ENCODE measurements at places on chromosomes 11 and 22.

DNA sequence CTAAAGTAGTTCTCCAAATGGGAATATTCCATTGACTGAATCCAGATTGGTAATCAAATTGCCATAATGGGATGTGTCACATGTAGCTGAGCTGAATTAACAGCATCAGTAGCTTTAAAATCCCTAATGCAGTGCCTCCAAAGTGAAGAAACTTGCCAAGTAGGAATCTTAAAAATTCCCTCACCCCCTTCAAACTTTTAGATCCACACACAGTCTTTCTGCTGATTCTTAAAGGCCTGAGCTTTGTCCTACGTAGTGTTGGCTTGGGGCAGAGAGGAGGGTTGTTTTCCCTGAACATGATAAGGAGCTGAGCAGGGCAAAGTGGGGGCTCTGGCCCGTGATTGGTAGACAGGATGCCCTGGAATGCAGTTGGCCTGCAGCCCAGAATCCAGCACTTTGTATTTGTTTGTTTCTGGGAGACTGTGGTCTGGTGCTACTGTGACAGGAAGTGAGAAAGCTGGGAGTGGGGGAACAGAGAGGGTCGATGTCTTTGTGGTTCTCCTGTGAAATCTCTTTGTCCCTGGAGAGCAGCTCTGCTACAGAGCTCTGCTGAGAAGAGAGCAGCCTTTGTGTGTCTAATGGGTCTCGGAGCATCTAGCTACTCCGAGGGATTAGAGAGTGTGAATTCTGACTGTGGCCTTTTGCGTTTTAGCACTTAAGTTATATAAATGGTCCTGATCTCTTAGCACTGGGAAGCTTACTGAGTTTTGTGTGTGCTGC, 16.9 kb downstream of the CTNND1 start:
- peak; percentile 95 for DNase-seq

DNA sequence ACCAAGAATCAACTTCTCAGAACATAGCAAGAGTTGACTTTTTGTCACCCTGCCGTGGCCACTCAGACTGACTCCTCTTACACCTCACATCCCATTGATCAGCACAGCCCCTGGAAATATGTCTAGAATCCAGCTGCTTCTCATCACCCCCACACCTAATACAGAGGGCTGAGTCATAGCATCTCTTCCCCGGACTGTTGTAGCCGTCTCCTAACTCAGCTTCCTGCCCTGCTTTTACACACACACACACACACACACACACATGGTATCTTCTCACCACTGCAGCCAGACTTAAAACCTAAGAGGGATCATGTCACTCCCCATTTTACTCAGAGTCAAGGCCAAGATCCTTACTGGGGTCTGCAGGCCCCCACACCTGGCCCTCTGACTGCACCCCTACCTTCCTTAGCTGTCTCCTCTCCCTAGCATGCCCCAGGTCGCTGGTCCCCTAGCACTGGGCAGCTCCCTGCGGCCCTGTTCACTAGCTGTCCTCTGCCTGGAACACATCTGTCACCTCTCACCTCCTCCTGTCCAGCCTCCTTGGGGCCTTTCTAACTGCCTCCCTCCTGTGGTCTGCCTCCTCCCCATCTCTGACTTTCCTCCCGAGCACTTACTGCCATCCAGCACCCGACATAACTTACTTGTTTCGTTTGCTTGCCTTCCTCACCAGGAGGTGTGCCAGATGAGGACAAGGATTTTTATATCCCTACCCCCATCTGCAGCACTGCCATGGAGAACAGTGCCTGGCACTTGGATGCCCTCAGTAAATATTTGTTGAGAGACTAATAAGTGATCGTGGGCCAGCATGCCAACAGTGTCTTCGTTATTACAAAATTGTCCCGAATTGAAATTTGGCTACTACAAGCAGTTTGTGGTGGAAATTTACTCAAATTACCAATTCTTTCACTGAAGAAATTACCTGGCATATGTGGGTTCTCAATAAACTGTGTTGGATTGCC, 61.9 kb downstream of the BMAL1 start:
- peak; percentile 79 for DNase-seq

DNA sequence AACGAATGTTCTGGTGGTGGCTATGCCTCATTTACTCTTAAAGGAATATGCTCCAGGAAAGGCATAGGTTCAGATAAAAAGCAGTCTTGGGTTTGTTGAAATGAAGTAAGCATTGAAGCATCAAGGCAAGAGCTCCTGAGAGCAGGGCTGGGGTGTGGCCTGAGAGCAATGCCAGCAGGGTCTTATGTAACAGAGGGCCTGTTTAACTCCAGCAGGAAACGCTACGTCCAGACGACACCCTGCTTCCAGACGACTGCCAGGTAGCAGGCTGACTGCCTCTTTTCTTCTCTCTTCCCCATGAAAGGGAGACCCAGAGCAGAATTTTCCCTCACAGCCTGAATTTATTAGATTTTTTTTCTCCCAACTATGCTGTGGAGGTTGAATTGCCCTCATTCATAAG, 127.2 kb upstream of the SLC5A12 start:
- DNase-seq: no peak

GRCh38 chr11:78595436-78596130, 20.9 kb upstream of the NARS2 start:
- no peak for DNase-seq

DNA sequence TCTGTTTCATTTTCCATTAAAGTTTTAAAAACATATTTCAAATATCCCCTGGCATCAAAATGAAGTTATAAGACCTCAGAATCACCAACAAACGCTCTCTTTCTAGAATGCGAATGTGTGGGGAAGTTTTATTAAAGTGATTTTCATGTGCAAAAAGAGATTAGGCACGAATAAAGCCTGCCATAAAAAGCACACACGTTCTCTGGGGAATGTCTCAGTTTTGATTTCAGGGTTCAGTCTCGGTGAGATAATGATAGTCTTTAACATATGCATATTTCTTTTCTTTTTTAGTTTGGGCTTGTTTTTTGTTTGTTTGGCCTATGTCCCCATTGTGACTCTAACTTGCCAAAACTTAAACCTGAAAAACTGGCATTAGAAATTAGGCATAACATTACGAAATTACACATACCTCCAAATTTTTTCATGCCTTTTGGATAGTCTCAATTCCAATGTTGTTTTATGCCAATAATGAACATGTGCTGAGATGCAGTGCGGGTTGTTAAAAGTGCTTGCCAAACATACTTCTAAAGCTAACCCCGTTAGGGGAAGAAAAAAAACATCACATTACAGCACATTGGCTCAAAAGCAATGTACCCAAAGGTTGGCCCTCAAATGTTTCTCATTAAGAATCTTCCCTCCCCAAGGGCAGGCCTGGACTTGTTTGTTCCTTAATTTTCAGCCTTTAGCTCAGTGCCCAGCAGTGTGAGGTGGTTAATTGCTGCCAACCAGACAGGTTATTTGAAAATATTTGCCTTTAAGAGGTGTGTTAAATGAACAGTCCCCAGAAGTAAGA, 33.2 kb upstream of the FBLN1 start:
- no peak for DNase-seq

DNA sequence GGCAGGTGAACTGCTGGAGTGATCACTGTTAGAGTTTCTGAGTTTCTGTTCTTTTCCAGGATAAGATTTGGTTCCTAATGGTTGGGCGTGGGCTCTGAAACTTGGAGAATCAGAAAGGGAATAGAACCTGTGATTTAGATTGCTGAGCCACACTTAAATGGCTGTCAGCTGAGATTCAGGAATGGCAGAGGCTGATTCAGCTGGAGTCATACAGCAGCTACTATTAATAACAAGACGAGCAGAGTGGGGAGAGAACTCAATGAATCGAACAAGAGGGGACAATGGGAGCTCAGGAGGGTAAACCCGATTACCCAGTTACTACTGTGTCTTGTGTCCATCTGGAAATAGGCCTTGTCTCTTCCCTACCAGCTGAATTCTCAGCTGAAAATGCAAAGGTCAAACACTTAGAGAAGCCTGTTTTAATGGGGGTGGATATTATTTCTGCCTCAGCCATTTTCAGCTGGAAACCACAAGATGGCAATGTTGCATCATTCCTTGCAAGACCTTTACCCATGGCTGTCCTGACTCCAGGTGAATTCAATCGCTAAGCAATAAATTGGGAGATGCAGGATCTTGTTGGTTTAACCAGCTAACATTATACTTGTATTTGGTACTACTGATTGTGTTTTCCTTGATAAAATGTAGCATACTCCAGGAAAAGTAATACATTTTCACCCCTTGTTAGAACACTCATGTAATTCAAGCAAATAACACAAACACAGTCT, 104.5 kb upstream of the RAG2 start:
- peak; percentile 16 for DNase-seq

DNA sequence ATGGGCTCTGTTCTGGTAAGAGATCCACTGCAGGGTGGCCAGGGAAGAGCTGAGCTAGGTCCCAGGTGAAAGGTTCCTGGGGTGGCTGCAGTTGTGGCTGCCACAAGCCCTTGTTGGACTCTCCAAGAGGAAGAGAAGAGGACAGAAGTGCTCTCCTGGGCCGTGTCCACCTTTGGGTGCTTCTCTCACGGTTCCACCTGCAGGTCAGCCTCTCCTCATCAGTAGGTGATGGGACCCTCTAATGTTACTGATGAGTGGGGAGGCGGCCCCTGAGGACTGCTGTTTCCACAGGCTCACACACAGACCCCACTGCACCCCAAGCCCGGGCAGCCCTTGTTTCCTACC, 804.9 kb downstream of the BRD1 start:
- DNase-seq: no peak

DNA sequence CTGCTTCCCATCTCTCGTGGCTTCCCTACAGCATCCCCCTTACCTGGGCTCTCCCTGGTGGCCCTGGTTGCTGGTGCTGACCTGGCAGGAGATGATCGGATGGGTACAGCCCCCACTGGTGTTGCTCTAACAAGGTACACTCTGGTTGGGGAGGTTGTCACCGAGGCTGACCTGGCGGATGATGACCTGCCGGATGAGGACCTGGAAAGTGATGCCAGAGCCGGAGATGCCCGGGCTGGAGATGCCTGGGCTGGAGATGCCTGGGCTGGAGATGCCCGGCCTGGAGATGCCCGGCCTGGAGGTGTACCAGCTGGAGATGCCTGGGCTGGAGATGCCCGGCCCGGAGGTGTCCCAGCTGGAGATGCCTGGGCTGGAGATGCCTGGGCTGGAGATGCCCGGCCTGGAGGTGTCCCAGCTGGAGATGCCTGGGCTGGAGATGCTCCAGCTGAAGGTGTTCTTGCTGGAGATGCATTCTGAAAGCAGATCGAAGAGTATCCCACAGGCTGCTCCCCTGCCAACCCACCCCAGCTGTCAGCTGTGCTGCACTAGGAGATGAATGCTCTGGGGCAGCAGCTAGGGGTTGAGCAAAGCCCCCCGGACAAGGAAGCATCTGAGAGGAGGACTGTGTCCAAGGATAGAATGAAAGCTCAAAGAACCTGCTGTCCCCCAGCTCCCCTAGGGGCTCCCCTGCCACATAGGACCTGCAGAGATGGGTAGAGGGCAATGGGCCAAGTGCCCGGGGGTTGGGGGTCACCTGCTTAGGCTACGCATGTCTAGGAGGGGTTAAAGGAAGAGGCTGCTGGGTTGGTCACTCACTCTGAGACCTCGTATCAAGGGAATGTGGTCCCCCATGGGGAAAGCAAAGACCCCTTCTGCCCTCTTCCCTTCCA, 10.6 kb downstream of the TMPRSS13 start:
- DNase-seq: no peak

GRCh38 chr11:79428406-79428805, 12.4 kb downstream of the TENM4 start:
- DNase-seq: no peak

DNA sequence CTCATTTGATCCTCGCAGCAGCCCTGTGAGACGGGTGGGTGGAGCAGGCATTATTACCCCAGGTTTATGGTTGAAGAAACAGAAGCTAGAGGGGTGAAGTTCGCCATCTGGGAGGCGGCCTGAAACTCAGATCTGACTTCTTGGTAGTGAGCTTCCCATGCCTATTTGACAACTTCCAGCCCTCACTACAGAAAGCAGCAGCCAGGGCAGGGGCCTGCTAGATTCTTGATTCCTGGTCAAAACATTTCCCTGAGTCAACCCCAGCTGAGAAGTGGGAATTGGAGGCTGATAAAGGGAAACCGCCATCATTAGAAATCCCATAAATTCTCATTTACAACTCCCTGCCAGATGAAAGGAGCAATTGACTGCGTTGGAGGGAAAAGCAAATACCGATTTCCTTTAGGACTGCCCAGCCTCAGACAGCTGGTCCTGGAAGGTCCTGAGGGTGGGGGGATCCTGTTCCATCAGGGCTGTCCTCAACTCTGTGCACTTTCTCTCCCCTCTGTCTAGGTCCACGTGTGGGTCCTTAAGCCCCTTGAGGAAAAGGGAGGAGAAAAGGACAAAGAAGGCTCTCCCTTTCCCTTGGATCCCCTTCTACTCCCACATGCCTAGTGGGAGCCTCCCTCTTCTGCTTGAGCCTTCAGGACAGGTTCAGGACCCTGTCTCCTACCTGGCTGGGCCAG, 10.2 kb upstream of the NECTIN1 start:
- DNase-seq: no peak

- no peak for DNase-seq
Measured at GRCh38 chr11:128684549-128685401, 9.1 kb upstream of the FLI1 start.

GRCh38 chr22:30038219-30038618, 42.0 kb upstream of the HORMAD2 start:
- no peak for DNase-seq

GRCh38 chr22:43343670-43344519, 723 bp upstream of the SCUBE1 start:
- no peak for DNase-seq

GRCh38 chr11:103609117-103610066, 427.0 kb upstream of the DDI1 start:
- peak; percentile 52 for DNase-seq

GRCh38 chr11:68632802-68633201, 51.5 kb upstream of the GAL start:
- peak; percentile 4 for DNase-seq

- no peak for DNase-seq
Measured at GRCh38 chr11:104992781-104993180, 24.4 kb upstream of the CASP4 start.

DNA sequence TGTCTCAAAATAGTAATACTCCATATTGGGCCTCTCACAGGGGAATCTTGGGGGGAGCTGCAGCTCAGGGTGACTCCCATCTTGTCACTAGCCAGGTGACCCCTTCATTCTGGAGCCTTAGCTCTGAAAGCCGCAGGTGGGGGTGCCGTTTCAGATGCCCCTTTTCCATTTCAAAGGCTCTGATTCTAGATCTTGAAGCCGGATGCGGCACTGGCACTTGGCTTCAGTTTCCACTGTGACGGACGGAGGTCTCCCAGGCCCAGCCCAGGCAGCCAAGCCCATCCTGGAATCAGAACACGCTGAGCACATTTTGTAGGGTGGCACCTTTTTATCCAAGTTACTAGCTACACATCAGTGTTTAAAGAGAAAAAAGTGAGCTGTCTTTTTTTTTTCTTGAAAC, 6.4 kb downstream of the BIK start:
- no peak for DNase-seq

GRCh38 chr22:50542416-50542927, 3.2 kb upstream of the KLHDC7B start:
- no peak for DNase-seq

GRCh38 chr11:30346068-30346688, 23.3 kb downstream of the ARL14EP start:
- DNase-seq: peak; percentile 8

GRCh38 chr11:45906965-45907611, at the start of gene FREY1:
Gene FREY1 (minus strand): TSS chr11:45907271. CDS start chr11:45907245, 26 bp downstream.
- no peak for DNase-seq
